ENCODE measurements at places on chromosomes 13 and 19. TPM values are rescaled to one million over a fixed set of nuclear protein-coding genes. Genes with fewer than 3 reads are reported as not detected.

GRCh38 chr19:674282-675151, 1.7 kb upstream of the FSTL3 start:
- DNase-seq = no peak

GRCh38 chr13:112341976-112342735, 34.0 kb upstream of the SPACA7 start:
- DNase-seq = no peak

DNA sequence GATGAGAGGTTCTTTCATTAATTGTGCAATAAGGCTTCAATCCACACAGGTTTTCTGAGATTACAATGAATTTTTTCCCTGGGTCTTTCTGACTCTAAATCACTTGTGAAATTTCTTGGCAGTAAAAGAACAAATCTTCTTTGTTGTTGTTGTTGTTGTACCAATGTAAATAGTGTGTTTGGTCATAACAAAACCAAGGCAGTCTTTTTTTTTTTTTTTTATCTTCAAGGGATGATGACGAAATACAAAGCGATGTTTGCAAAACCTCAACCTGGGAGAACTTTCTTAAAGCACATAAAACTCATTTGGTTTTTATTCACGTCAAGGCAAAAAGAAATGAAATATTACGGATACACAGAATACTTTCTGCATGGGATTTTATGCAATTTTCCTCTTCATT, 462.0 kb downstream of the LIG4 start:
- DNase-seq = no peak

Gene KRTDAP
- polyA plus RNA-seq = not detected

DNA sequence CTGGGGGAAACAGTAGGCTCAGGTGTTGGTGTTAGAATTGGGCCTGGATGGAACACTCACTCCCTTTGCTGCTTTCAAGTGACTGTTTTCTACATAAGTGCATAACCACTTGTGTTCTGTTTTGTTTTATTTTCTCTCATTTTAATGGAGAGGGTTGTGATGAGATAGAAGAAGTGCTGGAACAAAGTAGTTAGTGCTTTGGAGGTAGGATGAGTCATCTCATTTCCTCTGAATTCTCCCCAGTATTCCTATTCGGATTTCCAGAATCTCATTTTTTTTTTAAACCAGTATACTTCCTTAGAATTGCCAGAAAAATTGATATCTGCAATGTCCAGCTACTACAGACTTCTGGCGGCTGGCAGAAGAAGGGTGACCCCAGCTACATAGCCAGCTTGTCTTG, 575.9 kb downstream of the MYO16 start:
- no peak for DNase-seq

GRCh38 chr13:100490692-100491091, 97.9 kb downstream of the GGACT start:
- DNase-seq = no peak

DNA sequence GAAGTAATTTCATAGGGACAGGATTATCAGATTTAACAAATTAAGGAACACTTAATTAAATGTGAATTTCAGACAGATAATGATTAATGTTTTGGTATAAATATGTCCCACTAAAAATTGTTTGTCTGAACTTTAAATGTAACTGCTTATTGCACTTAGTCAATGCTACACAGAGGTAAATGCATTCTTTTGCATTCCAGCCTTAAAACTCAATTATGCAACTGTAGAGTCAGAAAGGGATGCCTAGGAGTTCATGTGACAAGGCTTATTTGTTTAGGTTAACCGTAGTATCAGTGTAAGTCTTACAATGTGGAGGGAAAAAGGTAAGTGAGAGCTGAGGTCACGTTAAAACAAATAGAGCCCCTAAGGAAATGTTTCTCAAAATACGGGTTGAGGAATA, 347.2 kb upstream of the ARGLU1 start:
- no peak for DNase-seq

- DNase-seq = no peak
Measured at GRCh38 chr19:18503971-18504885, 17.6 kb downstream of the ELL start.

GRCh38 chr13:108315273-108315672, 45.8 kb downstream of the TNFSF13B start:
- no peak for DNase-seq

DNA sequence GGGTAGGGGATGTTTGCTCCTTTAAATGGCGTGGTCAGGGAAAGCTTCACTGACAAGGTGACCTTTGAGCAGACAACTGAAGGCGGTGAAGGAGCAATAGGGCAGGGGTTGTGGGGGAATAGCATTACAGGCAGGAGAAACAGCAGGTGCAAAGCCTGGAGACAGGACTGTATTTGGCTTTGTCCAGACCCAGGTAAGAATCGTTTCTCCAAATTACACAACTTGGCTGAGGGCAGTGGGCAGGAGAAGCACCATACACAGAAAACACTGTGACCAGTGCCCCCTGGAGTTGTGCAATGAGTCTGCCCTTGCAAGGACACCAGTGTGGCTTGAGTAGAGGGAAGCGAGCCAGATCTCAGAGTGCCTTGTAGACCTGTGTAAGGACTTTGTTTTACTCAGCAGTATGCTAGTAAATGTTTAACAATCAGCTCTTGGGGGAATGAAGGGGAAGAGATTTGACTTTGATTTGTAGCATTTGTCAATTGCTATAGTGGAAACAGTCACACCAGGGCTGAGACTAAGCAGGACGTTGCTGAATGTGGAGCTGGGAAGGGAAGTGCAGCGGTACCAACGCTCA, 360.0 kb downstream of the DCT start:
- DNase-seq = no peak
